ENCODE measurements at places on chromosomes 3 and 15.

DNA sequence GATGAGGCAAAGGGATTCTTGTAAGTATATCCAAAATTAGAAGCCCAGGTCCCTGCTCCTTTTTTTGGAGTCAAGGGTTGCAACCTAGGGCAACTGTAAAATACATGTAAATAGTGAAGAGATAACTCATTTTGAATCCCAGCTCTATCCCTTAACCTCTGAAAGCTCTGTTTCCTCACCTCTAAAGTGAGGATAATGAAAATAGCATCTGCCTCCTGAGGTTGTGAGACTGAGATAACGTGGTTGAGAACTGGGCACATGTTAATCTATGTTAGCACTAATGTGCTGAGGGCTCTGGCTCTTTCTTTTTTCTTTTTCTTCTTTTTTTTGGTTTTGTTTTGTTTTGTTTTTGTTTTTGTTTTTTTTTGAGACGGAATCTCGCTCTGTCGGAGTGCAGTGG is 4.8 kb upstream of the NKTR start:
- no peak for DNase-seq

- peak; percentile 62 for DNase-seq
These were observed 49.9 kb downstream of the KY start for GRCh38 chr3:134600685-134601463.

DNA sequence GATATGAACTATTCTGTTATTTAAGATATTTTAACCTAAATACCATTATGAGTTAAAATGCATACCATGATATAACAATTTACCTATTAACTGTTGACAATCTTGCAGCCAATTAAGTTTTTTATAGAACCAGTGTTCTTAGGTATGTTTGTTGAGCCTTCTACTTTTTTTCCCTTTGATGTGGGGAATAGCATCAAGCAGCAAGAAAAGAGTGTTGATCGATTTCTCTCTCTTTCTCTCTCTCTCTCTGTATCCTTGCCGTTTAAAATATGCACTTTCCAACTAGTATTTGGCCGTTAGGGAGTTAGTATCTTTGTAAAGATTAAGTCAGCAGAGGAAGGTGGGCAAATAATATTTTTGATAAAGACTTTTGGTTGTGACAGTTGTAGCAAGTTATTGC is 5.9 kb downstream of the CHD2 start:
- DNase-seq = no peak

DNA sequence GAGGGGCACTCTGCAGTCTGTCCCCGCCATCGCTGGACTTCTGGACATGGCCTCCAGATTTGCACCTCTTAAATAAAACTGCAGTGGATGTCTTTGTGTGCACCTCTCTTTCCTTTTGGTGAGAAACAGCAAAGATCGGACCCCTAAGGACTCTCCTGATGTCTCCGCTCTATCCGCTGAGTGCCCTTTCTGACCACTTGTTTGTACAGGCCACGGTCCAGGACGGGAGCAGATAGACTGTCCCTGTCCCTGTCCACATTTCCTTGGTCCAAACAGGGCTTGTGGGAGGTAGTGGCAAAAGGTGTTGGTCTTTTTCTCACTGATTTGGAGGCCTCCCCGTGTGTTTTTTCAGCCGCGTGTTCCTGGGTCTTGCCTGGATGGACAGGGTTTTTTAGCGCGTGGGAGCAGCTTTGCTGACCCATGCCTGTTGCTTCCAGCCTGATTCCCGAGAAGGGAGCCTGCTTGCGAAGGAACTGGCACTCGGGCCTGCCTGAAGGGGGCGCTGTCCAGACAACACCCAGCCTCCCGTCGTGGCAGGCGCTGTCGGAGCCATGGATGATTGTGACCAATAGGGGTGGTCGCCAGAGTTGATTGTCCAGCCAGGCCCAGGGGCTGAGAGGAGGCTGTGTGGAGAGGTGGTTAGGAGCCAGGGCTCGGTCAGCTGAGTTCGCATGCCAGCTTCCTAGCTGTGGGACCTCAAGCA is 13.2 kb upstream of the STAB1 start:
- no peak for DNase-seq

GRCh38 chr15:34064438-34064837 is 25.4 kb upstream of the AVEN start:
- no peak for DNase-seq
